ENCODE measurements at places on chromosomes 3 and 15.
A peak's percentile ranks its signal among the peaks of the same experiment; 100 is the strongest.

GRCh38 chr3:51968170-51968775, 1.0 kb upstream of the PCBP4 start:
- no peak for DNase-seq

DNA sequence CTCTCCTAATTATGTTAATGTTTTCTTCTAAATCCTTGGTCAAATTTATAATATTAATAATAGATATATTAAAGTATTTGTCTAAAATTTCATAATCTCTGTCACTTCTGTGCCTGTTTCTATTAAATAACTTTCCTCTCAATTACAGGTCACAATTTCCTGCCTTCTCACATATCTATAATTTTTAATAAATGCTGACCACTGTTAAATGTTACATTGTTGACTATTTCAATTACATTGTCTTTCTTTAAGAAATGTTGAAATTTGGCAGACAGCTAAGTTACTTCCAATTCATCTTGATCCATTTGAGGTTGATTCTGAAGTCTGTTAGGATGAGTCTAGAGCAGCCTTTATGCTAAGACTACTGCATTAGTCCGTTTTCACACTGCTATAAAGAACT, 41.7 kb downstream of the MYL3 start:
- DNase-seq: no peak

- no peak for DNase-seq
Measured at GRCh38 chr3:148943506-148944205, 47.7 kb upstream of the GYG1 start.

- DNase-seq: no peak
Measured at GRCh38 chr3:193693774-193694173, 100.8 kb downstream of the OPA1 start.

DNA sequence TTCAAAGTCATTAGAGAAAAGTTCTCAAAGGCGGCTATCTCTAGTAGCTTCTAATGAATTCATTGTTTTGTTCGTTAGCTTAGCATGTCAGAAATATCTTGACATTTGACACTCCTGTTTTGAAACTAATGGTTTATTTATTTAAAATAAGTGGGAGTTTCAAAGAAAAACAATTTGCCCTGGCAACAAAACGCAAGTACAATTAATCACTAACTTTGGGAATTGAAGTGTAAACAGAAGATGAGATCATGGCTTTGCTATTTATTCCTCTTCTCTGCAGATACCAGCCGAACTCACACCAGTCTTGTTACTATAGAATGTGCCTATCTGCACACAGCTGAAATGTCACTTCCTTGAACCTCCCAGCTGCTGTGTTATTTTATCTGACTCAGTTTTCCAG, 27.5 kb downstream of the MASP1 start:
- no peak for DNase-seq

DNA sequence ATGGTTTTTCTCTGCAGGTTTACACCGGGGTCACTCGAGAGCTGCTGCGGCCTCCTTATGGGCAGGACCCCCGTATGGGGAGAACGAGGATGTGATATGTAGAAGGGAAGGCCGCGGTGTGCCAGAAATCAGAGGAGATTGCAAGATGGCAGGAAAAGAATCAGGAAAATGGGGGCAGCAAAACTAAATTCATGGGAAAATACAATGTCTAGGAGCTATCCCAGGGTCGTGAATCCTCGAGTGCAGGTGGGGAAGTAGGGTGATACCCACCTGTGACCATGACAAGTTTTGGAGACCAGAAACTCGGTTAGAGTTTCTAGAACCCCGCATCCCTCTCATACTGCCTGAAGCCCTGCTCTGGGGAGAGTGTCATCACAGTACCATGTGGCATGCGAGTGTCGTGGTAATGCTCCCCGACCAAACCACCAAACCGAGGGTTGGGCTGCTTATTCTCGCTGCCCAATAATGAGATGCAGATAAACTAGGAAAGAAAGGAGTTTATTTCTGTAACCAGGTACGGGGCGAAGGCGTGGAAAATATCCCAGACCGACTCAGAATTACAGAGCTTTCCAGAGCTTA, 781 bp downstream of the TRNT1 start:
- peak; percentile 36 for DNase-seq

DNA sequence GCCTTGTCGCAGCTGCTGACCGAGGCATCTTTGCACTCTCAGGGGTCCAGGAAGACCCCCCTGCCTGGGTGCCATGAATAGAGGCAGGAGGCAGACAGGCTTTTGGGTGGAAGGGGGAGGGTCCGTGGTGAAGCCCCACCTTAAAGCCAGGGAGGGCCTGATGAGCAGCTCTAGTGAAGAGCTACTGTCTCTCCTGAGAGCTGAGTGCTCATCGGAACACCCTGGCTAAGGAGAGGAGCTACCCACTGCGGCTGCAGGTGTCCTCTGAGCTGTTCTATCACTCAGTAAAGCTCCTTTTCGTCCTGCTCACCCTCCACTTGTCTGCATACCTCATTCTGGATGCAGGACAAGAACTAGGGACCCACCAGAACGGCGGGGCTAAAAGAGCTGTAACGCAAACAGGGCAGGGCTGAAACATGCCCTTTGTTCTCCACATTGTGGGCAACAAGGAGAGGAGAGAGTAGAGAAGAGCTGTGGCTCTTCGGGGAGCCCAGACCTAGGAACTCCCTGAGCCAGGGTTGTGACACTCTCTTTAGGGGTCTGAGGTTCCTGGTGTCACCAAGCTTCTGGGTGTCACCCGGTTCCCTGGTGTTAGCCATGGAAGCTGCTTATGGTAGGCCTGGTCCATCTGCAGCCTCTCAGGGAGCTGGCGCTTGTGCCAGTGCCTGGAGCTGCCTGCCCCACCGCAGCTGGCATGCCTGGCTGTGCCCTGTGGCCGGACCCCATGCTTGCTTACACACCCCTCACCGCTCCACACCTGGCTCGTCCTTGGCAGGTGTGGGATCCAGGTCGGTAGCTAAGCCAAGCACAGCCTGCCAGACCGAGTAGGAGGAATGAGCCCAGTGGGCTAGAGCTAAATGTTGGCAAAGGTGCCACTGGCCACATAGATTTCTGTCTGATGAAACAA, 26.2 kb upstream of the TFG start:
- no peak for DNase-seq

DNA sequence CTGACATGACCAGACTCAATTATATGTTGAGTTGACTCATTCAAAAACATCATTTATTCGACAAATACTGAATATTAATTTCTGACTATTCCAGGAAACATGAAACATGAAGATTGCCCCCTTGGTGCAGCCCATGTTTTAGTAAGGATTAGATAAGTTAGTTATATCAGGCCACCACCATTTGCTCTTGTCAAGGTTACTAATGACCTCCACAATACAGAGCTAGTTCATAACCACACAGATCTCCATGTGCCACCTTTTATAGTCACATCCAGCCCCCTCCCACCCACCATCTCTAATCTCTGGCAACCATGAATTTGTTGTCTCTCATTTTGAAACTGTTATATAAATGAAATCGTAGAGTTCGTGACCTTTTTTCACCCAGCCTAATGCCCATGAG, 15.7 kb downstream of the KLHL18 start:
- no peak for DNase-seq

GRCh38 chr3:12515631-12516030, 29.7 kb downstream of the MKRN2OS start:
- DNase-seq: no peak

DNA sequence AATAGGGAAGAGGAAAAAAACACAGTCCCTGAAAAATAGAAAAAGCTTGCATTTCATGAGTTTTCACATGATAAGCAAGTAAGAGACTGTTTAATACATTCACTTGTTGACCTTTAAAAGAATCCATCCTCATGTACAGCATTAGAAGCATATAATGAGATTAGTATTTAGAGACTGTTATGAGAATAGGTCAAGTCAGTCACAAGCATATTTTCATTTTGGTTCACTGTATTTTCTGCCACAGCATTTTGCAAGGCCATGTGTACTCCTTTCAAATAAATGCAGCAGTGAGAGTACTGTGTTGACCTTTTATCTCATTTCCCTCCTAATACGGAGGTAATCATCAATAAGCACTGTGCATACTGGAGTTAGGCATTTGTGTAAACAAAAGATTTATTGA, 162.2 kb upstream of the SETMAR start:
- DNase-seq: no peak

DNA sequence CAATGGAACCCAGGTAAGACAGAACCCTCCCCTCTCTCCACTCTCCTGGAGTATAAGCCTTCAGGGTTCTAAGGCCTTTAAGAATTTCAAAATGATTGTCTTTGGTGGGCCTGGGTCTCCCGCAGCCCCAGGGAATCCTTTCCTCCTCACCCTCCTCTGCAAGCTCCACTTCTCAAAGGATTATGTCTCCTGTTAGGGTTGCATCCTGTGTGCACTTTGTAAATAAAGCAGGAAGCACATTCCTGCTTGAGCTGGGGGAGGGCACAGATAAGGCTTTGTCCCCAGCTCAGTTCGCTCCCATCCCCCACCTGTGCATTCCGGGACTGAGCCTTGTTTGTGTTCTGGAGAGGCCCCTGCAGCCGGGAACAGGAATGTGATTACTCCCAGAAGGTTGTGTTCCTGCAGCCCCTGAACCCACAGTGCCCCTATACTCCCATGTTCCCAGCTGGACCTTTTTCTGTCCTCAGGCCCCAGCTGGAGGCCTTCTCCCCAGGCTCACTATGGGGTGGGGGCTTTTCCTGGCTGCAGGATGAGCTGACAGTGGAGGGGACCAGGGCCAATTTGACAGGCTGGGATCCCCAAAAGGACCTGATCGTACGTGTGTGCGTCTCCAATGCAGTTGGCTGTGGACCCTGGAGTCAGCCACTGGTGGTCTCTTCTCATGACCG, 9.5 kb downstream of the TYRO3 start:
- DNase-seq: no peak

- DNase-seq: no peak
Measured at GRCh38 chr3:144521131-144521530, 549.5 kb downstream of the DIPK2A start.

DNA sequence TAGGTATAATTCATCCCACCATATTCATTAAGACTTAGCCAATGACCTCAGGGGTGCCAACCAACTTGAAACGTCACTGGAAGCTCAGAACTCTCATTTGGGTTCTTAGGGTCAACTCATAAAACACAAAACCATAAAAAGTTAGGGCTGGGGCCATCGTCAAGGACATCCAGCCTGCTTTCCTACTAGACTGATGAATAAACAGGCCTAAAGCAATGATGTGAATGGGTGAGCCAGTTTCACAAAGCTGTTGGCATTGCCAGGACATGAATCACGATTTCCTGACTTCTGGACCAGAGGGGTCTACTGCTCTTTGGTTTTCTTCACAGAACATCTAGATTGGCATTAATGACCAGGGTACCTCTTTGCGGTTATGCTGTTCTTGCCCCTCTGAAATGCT, 64.7 kb downstream of the EOMES start:
- DNase-seq: no peak

DNA sequence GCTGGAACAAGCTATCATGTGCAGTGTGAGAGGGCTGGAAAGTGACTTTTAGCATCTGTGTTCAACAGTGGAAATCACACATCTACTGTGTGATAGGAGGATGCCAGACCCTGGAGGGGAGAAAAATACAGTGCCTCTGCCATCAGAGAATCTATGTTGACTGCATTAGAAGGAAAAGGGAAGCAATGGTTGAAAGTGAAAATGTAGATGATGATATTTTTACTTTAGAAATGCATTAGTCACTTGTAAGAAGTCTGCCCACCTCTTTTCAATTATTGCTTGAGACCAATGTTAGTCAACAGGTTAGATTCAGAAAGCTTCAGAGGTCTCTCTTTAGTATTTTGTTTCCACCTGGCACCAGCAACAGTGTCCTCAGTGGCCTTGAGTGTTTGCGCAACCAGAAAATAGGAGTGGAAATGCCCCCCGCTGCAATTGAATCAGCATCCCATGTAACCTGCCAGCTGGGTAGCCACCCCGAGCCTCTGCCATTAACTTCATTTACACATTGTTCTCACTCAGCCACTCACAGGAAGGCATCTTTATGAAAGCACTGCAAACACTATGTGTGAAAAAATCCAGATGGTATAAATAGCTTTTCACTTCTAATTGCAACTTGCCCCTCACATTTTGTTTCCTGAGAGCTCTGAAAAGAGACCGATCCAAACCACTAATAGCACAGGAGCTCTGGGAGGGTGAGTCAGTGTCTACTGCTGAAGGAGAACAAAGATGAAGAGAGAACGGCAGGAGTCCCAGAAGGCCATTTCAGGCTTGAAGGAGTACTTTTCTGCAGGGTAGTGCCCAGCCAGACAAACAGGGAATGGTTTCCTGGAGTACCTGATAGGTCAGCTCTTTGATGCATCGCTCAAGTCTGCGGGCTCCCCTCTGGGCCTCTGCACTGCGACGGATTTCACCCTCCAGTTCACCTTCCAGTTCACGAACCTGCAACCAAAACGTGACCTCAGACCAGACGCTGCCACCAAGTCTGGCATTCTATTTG, 92.1 kb downstream of the HHLA2 start:
- no peak for DNase-seq

- no peak for DNase-seq
Measured at GRCh38 chr3:25155652-25156471, 272.2 kb upstream of the RARB start.

- no peak for DNase-seq
Measured at GRCh38 chr3:111702996-111703985, 108.1 kb upstream of the ZBED2 start.

GRCh38 chr15:33032053-33032452, 162.5 kb downstream of the FMN1 start:
- no peak for DNase-seq

GRCh38 chr15:80549191-80549590, 145.0 kb downstream of the ARNT2 start:
- DNase-seq: no peak

DNA sequence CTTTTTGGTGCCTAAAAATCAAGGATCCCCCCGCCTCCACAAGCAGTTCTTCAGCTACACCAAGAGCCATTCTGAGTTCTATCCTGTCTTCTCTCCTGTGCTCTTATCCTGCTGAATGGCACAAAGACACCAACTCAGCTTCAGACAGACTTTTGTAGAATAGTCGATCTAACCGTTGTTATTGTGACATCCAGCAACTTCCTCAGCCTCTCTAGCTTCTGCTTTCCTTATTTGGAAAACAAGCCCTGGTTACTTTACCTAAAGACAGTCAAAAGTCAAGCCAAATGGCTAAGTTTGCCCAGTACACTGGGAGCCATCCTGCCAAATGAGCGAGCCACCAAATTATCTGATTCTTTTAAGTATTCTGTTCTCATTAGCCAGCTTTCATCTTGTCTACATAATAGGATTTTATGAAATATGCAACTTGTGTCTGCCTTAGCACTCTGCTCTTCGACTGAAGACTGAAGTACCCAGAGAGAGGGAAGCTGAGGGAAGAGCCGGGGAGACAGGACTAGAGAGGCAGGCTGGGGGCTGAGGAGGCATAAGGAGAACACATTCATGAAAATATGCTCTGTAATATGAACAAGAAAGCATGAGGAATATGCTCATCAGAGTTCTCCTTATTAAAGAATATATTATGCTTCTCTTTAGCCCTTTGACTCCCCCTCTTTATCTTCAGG, 35.1 kb downstream of the LYZL4 start:
- DNase-seq: no peak

GRCh38 chr15:89400782-89401545, 66.3 kb upstream of the POLG start:
- DNase-seq: no peak

All from activated CD4-positive, CD25-positive, alpha-beta regulatory T cell (primary cell).